ENCODE measurements at places on chromosomes 7 and 10. TPM values are rescaled to one million over a fixed set of nuclear protein-coding genes. Genes with fewer than 3 reads are reported as not detected.
A peak's percentile ranks its signal among the peaks of the same experiment; 100 is the strongest.

DNA sequence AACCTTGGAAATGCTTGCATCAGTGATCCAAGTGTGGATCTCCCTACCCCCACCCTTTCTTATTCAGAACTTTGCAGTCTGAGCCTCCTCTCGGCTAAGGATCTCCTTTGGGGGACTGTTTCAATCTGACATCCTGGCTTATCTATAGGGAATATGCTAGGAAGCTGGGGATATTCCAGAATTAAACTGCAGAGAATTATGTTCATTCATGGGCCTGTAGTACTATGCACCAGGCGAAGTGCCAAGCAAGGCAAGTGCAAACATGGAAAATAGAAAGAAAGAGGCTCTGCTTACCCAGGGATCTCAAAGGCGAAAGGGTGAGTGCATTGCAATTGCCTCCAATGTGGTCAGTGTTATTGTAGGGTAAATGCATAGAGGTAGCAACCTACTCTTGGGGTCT lies 96.5 kb downstream of the CACNB2 start:
- no peak for DNase-seq

- DNase-seq: peak; percentile 12
These were observed 7.2 kb downstream of the GCC1 start for GRCh38 chr7:127578036-127578684.

Gene ADCY1
- 0.37 TPM for polyA plus RNA-seq

GRCh38 chr7:81618396-81619014 lies 151.3 kb downstream of the HGF start:
- peak; percentile 86 for DNase-seq

GRCh38 chr10:49418328-49418727 lies 22.4 kb upstream of the DRGX start:
- no peak for DNase-seq

DNA sequence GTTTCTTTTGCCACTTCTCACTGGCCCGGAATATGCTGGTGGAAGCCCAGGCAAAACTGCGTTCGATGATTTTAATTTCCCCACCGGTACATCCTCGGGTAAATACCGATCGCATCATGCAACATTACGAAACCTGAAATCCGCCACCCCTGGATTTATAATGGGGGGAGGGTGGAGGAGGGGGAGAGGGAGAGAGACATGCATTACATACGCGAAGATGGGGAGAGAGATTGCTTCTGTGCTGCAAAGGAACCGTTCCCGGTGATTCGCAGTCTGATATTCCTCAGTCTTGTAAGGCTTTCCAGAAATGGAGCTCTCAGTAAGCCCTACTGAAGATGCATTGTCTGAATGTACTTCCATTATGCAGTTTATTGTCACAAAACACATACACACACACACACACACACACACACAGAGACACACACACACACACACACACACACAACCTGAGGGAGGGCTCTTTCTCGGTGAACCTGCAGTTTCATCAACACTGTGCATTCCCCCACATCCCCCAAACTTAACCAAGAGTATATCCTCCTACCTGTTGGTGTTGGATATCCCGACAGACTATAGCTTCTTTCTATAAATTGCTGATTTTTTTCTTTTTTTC lies 741 bp downstream of the GPR85 start:
- peak; percentile 3 for DNase-seq

Gene TTYH3
- polyA plus RNA-seq: 143 TPM

DNA sequence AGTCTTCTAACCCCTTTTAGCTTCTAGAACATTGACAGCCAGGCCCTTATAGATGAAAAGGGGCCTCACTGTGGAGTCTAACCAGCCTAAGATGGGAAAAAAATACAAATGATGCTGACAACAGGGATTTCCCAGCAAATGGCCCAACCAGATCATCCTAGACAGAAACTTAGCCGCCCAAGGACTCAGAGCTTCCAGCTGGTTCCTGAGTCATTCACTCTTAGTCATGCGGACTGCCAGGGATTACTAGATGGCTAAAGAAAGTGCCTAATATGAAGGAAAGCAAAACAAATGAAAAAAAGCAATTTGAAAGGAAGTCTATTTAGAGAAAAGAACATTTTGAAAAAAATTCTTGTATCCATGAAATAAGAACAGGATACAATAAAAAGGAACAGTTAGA lies 23.7 kb downstream of the TSPAN14 start:
- DNase-seq: peak; percentile 81

DNA sequence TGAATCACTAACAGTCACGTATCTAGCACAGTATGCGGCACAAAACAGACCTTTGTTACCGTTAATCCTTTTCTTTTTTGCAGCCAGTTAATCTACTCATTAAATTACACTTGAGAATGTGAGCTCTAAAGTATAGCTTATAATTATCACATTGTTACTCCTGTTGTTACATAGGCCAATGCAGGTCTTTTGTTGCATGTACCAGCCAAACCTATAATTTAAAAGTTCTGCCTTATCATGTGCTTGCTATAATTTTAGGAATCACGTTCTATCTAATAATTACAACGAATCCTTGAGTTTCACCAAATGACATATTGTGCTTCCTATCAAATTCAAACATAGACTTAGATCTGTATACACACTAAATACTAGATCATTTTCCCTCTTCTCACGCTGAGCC lies 245.1 kb downstream of the DGKI start:
- DNase-seq: no peak

GRCh38 chr10:43901302-43901701 lies 252.6 kb upstream of the ZNF32 start:
- DNase-seq: no peak

Gene CYTH3
- polyA plus RNA-seq: 12.2 TPM

Gene NEURL1
- polyA plus RNA-seq: 0.06 TPM

- peak; percentile 41 for DNase-seq
These were observed 50.1 kb upstream of the PRKAR1B start for GRCh38 chr7:776992-777727.

Gene DRGX
- polyA plus RNA-seq: not detected
